HuH-7.5 (cell line): ENCODE measurements at places on chromosomes 11 and 22.

GRCh38 chr11:12862696-12863469 lies 146.2 kb upstream of the RASSF10 start:
- DNase-seq = no peak

- no peak for DNase-seq
Measured at GRCh38 chr22:45462034-45462655, 40.5 kb upstream of the FBLN1 start.

DNA sequence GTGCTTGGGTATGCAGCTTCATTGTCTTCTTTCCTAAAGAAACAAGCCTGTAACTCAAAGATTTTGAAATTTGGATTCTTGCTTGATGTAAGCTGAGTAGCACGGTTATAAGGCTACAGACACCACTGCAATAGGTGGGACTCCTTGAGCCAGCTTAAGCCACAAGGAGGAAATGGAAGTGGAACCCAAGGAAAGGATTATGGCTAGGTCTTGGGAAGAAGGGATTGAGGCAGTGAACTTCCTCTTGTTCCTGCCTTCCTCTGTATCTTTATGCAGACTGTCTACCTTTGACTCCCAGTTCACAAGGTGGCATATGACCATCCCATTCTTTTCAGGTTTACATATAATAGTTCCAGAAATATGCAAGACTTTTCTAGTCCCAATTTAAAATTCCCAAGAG lies 72.3 kb downstream of the BDNF start:
- DNase-seq = no peak

DNA sequence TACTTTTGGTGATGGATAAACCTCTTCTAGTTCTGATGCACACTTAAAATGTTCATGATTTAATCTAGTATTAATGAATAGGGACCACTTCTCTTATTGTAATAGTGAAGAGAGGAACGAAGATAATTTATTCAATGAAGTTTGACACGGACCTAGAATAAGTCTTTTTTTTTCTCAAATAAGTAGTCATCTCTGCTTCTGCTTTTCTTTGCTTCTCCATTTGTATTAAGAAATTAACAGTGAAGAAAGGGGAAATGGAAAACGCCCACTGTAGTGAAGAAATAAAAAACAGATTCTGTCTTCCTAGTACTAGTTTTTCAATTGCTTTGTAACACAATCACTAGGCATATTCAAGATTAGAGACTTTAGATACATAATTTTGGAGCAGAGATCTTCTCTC lies 73.0 kb downstream of the CD44 start:
- no peak for DNase-seq

GRCh38 chr11:65185869-65186341 lies 4.2 kb downstream of the CAPN1 start:
- no peak for DNase-seq

- DNase-seq = no peak
Measured at GRCh38 chr22:25083056-25083806, 116.4 kb upstream of the CRYBB3 start.

GRCh38 chr11:111550258-111550657 lies 9.7 kb downstream of the LAYN start:
- DNase-seq = no peak

DNA sequence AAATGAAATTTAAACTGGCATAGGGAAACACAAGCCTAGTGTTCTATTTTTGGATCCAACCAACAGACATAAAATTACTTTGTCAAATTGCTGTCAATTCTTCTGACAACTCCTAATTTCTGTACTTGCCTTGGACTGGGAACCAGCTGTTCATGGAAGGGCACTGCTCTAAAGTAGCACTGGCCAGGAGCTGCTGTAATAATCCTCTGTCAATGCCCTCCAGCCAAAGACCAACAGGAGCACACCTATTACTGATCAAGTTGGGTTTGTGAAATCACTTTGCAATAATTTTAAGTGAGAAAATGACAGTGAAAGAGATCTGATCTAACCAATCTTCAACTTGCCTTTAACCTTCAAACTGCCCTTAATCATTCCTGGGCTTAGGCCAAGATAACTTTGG lies 18.9 kb upstream of the TMEM123 start:
- no peak for DNase-seq

GRCh38 chr22:20549232-20549841 lies 41.9 kb downstream of the MED15 start:
- DNase-seq = no peak
